ENCODE measurements at places on chromosomes 13 and 19. TPM values are rescaled to one million over a fixed set of nuclear protein-coding genes. Genes with fewer than 3 reads are reported as not detected.

POU2F2 gene
- total RNA-seq: 12.2 TPM

NLRP7 gene
- not detected for total RNA-seq

LILRB5 gene
- not detected for total RNA-seq

ZNF737 gene
- 136 TPM for total RNA-seq

SELENOV gene
- total RNA-seq: not detected

C1QTNF9B gene
- not detected for total RNA-seq

KLK3 gene
- not detected for total RNA-seq

UBA52 gene
- 542 TPM for total RNA-seq

KL gene
- total RNA-seq: 1.9 TPM

GSX1 gene
- total RNA-seq: not detected

ZBTB45 gene
- 10.3 TPM for total RNA-seq

MYPOP gene
- total RNA-seq: 1.9 TPM

ENOX1 gene
- 64.5 TPM for total RNA-seq

ZNF547 gene
- 16.0 TPM for total RNA-seq

KANK2 gene
- 3.4 TPM for total RNA-seq

CYP4F2 gene
- not detected for total RNA-seq

NCCRP1 gene
- total RNA-seq: not detected

C19orf12 gene
- total RNA-seq: 41.0 TPM

DZIP1 gene
- 67.3 TPM for total RNA-seq

ADAMTS10 gene
- total RNA-seq: 145 TPM

HCN2 gene
- 9.1 TPM for total RNA-seq

BCAM gene
- 3.4 TPM for total RNA-seq

DBP gene
- total RNA-seq: 4.1 TPM

GARIN5A gene
- 1.3 TPM for total RNA-seq

NXNL1 gene
- not detected for total RNA-seq

ZNF728 gene
- 0.31 TPM for total RNA-seq

SCN1B gene
- total RNA-seq: 1.6 TPM

PSG6 gene
- not detected for total RNA-seq

FAM216B gene
- 0.94 TPM for total RNA-seq

PSG7 gene
- not detected for total RNA-seq

ZNF506 gene
- 106 TPM for total RNA-seq

PGLYRP2 gene
- not detected for total RNA-seq

ZNF90 gene
- total RNA-seq: 7.5 TPM

CCL25 gene
- not detected for total RNA-seq

NPAS1 gene
- total RNA-seq: 10.0 TPM

ZNF575 gene
- 0.94 TPM for total RNA-seq

ZNF850 gene
- 8.8 TPM for total RNA-seq

MEDAG gene
- total RNA-seq: 0.31 TPM

ZNF667 gene
- 35.1 TPM for total RNA-seq

THAP8 gene
- total RNA-seq: 1.9 TPM

SPIB gene
- not detected for total RNA-seq

LILRB1 gene
- total RNA-seq: not detected

IRGC gene
- not detected for total RNA-seq

Data from parietal lobe (tissue), 2 donors.